ENCODE measurements at places on chromosomes 3 and 15. TPM values are rescaled to one million over a fixed set of nuclear protein-coding genes. Genes with fewer than 3 reads are reported as not detected.

Gene DAPK2
- 6.7 TPM for total RNA-seq

Gene PTH1R
- 0.46 TPM for total RNA-seq

Gene PRR20G
- total RNA-seq: not detected

Gene PP2D1
- total RNA-seq: not detected

Gene GHSR
- not detected for total RNA-seq

Gene NMB
- total RNA-seq: 9.8 TPM

Gene ARGFX
- total RNA-seq: not detected

Gene ADGRG7
- total RNA-seq: not detected

Gene RAB6B
- total RNA-seq: 6.7 TPM

Gene TGM4
- total RNA-seq: 0.24 TPM

Gene CAMKV
- not detected for total RNA-seq

Gene CCR8
- not detected for total RNA-seq

Gene GPR62
- 0.15 TPM for total RNA-seq

Gene ONECUT1
- not detected for total RNA-seq

Gene CTXND1
- not detected for total RNA-seq

Gene CD200
- 8.2 TPM for total RNA-seq

Gene NR2E3
- total RNA-seq: 0.25 TPM

Gene TAGLN3
- not detected for total RNA-seq

Gene GPR160
- 1.3 TPM for total RNA-seq

Gene SHC4
- not detected for total RNA-seq

Gene ADAMTSL3
- not detected for total RNA-seq

Gene SLC22A13
- 0.44 TPM for total RNA-seq

Gene REC114
- not detected for total RNA-seq

Gene DPPA4
- not detected for total RNA-seq

Gene MKRN3
- 0.18 TPM for total RNA-seq

Gene LRRC31
- not detected for total RNA-seq

Gene GPR149
- total RNA-seq: not detected

Gene CD86
- total RNA-seq: not detected

Gene TP63
- total RNA-seq: not detected

Gene NPAP1
- not detected for total RNA-seq

Gene POTEB2
- not detected for total RNA-seq

Gene ATG7
- total RNA-seq: 48.3 TPM

Gene GOLGA6L25
- not detected for total RNA-seq

Gene ZNF660
- 1.5 TPM for total RNA-seq

Data from endothelial cell of umbilical vein (primary cell).